Placental pericyte (primary cell): ENCODE measurements at places on chromosomes 1 and 21. TPM values are rescaled to one million over a fixed set of nuclear protein-coding genes. Genes with fewer than 3 reads are reported as not detected.

SLAMF1 gene
- total RNA-seq: under 0.01 TPM in 1 of 2 replicates, not detected in the other

PLPPR4 gene
- total RNA-seq: under 0.01 and 4.6 TPM in 2 replicates

TOR1AIP2 gene
- 93.2 and 172 TPM in 2 replicates for total RNA-seq

NES gene
- total RNA-seq: 2.0 and 69.7 TPM in 2 replicates

SPATA21 gene
- not detected in 2 replicates for total RNA-seq

DRAM2 gene
- total RNA-seq: 54.0 and 60.8 TPM in 2 replicates

HSD3B1 gene
- not detected in 2 replicates for total RNA-seq

VTCN1 gene
- not detected in 2 replicates for total RNA-seq

TLR5 gene
- under 0.01 and 0.86 TPM in 2 replicates for total RNA-seq

ABCA4 gene
- total RNA-seq: under 0.01 and 0.29 TPM in 2 replicates

RGS5 gene
- total RNA-seq: 2.2 and 22.5 TPM in 2 replicates

MTMR11 gene
- total RNA-seq: 2.6 and 8.3 TPM in 2 replicates

LRRN2 gene
- total RNA-seq: not detected in 2 replicates
